NCI-H1048 (cell line): ENCODE measurements at places on chromosomes 1 and 21.

DNA sequence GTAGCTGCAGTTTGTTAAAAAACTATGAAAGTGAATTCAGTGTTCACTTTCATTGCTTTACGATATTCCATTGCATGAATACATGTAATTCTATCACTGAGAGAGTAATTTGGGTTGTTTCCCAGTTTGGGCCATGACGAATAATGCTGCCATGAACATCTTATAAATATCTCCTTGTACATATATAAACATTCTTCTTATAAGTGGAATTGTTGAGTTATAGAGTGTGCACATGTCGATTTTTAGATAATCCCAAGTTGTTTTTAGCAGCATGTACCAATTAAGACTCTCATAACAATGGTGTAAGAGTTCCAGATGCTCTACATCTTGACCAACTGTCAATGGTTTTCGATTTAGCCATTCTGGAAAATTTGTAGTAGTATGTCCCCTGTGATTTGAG, 40.9 kb downstream of the ALG6 start:
- no peak for DNase-seq

DNA sequence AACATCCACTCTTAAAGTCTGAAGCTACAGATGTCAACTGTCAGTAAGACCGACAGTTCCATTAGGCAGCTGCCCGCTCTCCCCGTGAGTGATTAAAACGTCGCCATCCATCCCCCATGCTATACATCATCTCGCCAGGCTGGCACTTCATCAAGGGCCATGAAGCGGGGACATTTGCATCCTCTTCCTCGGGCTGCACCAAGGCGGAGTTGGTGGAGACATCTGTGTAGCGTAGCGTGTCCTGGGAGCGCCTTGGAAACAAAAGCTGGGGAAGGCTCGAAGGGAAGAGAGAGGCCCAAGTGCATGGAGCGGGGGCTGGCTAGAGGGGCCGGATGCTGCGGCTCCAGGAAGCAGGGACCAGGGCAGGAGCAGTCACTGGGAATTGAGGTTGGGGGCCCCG, 250.1 kb downstream of the KAZN start:
- no peak for DNase-seq

DNA sequence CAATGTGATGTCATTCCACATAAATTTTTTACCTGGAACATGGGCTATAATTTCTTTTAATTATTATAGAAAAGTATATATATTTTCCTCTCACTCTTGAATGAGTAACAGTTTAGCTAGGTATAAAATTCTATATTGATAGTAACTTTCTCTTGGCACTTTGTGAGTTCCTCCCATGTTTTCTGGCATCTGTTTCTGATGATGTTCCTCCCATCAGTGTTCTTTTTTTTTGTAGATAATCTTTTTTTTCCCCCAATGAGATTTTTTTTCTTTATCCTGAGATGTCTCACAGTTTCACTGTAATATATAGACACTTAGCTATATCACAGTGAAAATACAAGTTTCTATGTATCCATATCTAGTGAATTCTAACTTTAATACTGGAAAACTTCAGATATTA, 75.2 kb downstream of the IER5 start:
- no peak for DNase-seq

DNA sequence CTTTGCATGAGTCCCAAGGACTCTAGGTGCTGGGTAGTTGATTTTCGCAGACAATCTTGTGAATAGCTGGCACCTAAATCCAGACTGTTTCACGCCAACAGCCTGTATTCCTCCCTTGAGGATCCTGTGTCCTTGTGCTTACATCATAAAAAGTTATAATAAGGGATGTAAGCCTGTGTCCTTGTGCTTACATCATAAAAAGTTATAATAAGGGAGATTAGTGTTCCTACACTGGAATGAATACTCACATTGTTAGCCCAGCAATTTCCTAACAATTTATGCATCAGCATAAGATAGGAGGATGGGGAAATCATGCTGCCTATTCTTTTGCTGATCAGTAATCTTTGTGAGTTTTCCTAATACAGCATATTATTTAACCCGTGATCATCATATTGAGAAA, 4.0 kb upstream of the HSD3B2 start:
- no peak for DNase-seq

DNA sequence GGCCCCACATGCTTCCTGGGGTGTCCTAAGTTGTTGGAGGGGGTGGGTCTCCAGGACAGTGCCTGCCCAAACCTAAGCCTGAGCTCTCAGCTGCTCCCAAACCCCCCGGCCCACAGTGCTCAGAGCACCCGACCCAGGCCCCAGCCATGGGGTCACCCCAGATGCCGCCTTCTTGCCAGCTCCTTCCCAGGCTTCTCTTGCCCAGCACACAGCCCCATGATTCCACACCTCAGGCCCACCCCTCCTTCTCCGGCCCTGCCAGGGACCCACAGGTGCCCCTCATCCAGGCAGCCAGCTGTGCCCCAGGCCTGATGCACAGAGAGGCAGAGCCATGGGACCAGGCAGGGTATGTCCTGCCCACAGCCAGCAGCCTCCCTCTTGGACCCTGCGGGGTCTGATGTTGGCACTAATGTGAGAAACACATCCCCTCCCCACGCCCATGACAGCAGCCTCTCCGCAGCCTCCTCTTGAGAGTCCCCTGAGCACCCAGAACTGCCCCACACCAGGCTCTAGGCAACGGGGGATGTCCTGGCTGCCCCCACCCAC, 4.9 kb downstream of the WNT9A start:
- no peak for DNase-seq
